ENCODE measurements at places on chromosomes 3 and 15.

- no peak for DNase-seq
Observed at GRCh38 chr15:90840954-90841353, 27.4 kb upstream of the FURIN start.

GRCh38 chr3:23640471-23641146, 165.1 kb upstream of the UBE2E1 start:
- no peak for DNase-seq

- DNase-seq = no peak
Observed at GRCh38 chr3:195033531-195034091, 237.3 kb downstream of the XXYLT1 start.

GRCh38 chr15:57541805-57542504, 49.7 kb upstream of the MYZAP start:
- DNase-seq = peak; percentile 36
